ENCODE measurements at places on chromosomes 1 and 21.

DNA sequence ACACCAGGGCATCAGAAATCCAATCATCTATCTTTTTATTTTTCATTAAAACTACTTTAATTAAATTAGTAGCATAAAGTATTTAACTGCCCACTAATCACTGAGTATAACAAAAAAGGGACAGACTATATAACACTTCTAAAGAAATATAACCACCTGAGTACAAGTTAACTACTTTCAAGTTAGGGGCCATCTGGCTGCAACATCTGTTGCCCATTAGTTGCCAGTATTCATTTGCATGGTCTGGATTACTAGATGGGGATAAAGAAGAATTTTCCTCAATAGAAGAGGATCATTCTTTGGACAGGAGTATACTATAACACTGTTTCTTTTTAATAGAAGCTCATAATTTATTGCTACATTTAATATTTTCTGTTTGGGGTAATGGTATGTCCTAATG lies 446.4 kb downstream of the AMY1C start:
- no peak for DNase-seq

DNA sequence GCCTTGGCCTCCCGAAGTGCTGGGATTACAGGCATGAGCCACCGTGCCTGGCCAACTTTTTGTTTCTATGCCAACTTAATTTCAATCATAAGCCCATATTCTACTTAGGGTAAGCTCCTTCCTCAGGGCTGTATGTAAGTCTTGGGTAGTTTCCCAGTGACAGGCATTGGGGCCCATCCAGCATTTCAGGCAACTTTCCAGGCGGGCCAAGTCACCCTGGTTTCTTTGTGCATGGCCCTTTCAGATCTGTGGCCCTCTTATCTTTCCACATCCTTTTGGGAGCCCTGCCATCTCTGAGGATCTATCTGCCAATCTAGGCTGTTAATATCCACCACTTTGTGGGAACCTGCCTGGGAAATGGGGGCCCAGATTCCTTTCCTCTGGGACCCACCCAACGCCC lies 58.7 kb downstream of the TNN start:
- no peak for DNase-seq

GRCh38 chr1:43405219-43405875 lies 15.6 kb downstream of the SZT2 start:
- no peak for DNase-seq

GRCh38 chr1:23615852-23616251 lies 56.6 kb upstream of the ID3 start:
- DNase-seq = no peak

DNA sequence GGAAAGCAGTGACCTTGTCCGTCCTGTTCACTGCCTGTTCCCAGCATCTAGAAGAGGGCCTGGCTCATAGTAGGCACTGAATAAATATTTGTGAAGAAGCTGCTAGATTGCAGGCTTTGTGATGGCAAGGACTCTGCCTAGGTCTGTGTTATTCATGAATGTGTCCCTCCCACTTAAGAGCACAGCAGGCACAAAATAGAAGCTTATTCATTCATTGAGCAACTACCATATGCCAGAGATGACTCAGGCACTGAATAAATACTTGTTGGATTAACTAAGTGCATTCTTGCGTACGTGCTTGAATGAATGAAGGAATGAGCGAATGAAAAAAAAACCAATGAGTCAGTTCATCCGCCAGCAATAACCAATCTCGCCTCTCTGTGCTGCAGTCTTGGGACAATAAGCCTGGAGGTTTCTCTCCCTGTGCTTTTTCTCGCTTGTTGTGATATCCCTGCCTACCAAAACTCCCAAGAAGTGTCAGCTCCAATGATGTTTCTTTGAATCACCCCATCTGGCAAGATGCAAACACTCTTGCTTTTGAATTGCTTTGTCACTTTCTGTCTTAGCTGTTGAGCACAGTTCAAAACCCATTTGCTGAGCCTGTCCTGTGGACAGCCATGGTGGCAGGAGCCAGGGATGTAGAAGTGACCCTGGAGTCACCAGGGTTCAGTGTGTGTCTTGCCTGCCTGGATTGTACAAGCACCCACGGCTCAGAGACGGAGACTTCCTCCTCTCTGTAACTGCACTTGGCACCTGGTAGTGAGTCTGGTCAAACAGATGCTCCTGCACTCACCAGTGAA lies 143.9 kb downstream of the KAZN start:
- no peak for DNase-seq

GRCh38 chr21:38170283-38170682 lies 86.5 kb upstream of the KCNJ15 start:
- DNase-seq = no peak

GRCh38 chr21:45970674-45971615 lies 10.6 kb upstream of the COL6A1 start:
- DNase-seq = no peak

DNA sequence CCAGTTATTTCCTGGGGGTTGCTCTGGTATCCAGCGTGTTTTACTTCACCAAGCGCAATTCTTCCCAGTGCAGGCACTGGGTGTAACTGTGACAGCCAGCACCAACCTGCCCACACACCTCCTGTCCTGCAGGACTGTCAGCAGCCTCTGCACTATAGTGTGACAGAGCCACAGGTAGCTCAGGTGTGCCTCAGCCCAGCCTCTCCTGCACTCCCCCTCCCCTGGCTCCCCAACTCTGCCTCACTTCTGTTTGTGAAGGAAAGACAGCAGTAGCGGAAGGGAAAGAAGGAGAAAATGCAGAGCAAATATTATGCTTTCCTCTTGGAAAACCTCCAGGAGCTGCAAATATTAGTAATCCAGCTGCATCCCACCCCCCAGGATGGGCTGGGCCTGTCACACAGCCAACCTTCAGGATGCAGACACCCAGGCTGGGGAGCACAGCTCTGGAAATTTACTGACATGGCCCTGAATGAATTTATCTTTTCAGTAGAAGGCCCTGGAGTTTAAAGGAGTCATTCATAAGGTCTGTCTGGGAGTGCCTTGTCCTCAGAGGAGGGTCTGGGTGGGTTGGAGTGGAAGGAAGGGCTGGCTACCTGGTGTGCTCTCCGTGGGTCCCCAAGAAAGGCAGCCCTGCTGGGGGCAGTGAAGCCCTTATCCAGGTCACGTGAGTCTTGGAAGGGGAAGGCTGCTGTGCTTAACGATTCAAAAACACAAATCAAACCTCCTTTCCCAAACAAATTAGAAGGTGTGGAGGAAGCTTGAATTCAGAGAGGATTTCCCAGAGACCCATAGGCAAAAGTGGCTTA lies 20.9 kb downstream of the CAPN2 start:
- no peak for DNase-seq

GRCh38 chr1:27563591-27564471 lies 40.1 kb downstream of the AHDC1 start:
- DNase-seq = no peak

Data from mesothelial cell of epicardium (in vitro differentiated cells).